ENCODE measurements at places on chromosomes 16 and 17.

DNA sequence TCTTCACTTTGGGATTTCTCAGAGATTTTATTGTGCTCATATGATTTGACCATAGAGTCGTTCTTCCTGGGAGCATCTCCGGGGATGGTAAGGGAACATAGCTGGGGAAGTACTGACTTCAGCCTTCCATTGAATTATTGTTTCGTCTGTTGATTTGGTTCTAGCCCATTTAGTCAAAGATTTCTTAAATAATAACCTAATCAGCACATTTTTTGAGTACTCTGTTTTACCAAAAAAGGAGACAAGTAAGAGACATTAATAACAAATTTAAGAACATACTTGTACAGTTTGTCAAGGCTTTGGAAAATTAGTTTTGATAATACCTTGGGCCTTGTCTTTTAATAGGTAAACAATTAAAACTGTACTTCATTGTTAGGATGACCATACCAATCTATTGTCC lies 78.0 kb downstream of the CDRT15 start:
- DNase-seq, result no peak

GRCh38 chr17:13735444-13735843 lies 133.7 kb upstream of the HS3ST3A1 start:
- no peak for DNase-seq

DNA sequence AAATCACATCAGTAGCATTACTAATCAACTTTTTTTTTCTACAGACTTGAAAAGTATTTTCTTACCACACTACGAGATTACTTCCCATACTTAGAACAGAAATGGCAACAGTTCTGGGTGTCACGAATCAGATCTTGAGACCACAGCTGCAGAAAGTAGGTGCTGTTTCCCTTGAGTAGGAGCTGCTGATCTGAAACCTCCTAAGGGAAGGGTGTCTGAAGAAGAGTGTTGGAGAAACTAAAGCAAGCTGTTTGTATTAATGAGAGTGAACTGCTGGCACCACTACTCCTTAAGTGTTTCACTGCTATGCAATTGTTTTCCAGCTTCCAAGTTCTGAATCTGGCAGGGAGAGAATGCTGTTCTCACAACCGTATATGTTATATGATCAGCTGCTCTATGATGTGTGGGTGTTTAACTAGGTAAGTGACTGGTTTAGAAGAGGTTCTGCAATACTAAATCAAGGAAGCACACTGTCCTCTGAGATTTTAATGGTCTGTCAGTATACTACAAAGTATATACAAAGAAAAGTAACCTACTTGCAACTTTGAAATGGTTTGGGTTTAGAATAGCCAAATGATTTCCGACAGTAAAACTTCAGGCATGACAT lies 3.3 kb downstream of the ZNF652 start:
- DNase-seq, result no peak

DNA sequence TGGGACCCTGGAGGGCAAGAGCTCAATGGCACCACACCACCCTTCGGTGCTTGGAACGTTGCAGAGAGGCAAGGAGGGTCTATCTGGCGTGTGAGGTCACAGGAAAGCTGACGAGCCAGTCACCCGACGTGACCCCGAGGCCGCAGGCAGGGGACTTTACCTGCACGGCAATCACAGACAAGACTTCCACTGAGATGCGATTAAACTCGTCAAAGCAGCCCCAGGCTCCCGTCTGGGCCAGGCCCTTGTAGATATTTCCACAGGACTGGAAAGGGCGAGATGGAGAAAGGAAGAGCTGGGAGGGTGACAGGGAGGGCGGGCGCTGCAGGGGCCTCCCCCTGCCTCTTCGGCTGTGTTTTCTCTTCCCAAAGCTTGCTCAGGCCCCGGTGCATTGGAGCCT lies 78.3 kb downstream of the DNAH17 start:
- DNase-seq, result no peak
